ENCODE measurements at places on chromosomes 4 and X.

- no peak for DNase-seq
These were observed 45.8 kb downstream of the TSPAN5 start for GRCh38 chr4:98612318-98613250.

- no peak for DNase-seq
These were observed 10.5 kb upstream of the NDUFC1 start for GRCh38 chr4:139312552-139313332.

GRCh38 chrX:106611317-106611678 is 480 bp upstream of the RADX start:
- DNase-seq, result no peak

DNA sequence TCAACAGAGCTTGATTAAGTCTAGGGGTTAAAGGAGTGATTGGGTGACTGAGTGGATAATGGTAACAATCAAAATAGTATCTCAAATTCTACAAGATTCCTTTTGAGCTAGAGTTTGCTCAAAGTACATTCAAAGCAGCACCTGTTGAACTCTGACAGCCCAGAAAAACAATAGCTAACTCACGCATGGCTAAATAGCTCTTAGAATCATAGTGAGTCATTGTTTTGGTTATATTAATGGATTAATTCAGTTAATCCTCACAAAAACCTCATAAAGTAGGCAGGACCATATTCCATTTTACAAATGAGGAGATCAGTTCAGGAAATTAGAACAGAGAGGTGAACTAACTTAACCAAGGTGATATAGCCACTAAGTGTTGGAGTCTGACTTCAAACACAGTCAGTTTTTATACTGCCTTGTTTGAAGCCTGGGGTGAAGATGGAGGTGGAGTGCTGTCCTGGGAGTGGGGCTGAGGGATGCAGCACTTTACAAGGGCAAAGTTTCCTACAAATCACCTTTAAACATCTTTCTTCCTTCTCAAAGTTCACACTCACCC is 35.9 kb upstream of the PPM1K start:
- DNase-seq, result no peak

- no peak for DNase-seq
These were observed 221.8 kb downstream of the KIT start for GRCh38 chr4:54879576-54879975.

GRCh38 chr4:138452826-138453225 is 210.7 kb upstream of the SLC7A11 start:
- DNase-seq, result no peak

Measured in stimulated activated CD4-positive, alpha-beta T cell treated with anti-CD3 and anti-CD28 coated beads, Interleukin-1b, Interleukin-23, amount 100 ng/mL, for 1 hour (primary cell).